ENCODE measurements at places on chromosomes 6 and 20. TPM values are rescaled to one million over a fixed set of nuclear protein-coding genes. Genes with fewer than 3 reads are reported as not detected.

The SLC12A5 gene
- total RNA-seq = 0.30 TPM

The PRSS16 gene
- total RNA-seq = 0.18 TPM

The POPDC3 gene
- 13.7 TPM for total RNA-seq

The CSTF1 gene
- total RNA-seq = 32.9 TPM

The ANKEF1 gene
- total RNA-seq = 3.5 TPM

The RAET1L gene
- not detected for total RNA-seq

The CCN6 gene
- total RNA-seq = not detected

The HSPA1L gene
- total RNA-seq = 1.2 TPM

The RHAG gene
- total RNA-seq = not detected

The C20orf141 gene
- total RNA-seq = not detected

The DCBLD1 gene
- total RNA-seq = 85.2 TPM

The PROKR2 gene
- not detected for total RNA-seq

The EPHA7 gene
- total RNA-seq = under 0.01 TPM

The RALY gene
- 29.4 TPM for total RNA-seq

The MAPK13 gene
- total RNA-seq = 16.4 TPM

The MUC22 gene
- total RNA-seq = not detected

The SPATS1 gene
- not detected for total RNA-seq

The GTSF1L gene
- total RNA-seq = not detected

The TSPO2 gene
- not detected for total RNA-seq

The CGAS gene
- total RNA-seq = 5.6 TPM

The PTCHD4 gene
- total RNA-seq = 5.9 TPM

The DEFB113 gene
- not detected for total RNA-seq

The KCNQ2 gene
- not detected for total RNA-seq

The SLC25A27 gene
- 2.4 TPM for total RNA-seq

The MPIG6B gene
- not detected for total RNA-seq

The DLL1 gene
- total RNA-seq = under 0.01 TPM

The NHLRC1 gene
- 2.1 TPM for total RNA-seq

The UBE2V1 gene
- total RNA-seq = 35.6 TPM

The FOXS1 gene
- total RNA-seq = 1.1 TPM

The LPA gene
- total RNA-seq = not detected

The EGFL8 gene
- total RNA-seq = 1.4 TPM

The TRAM2 gene
- total RNA-seq = 81.1 TPM

The EEF1A2 gene
- total RNA-seq = 3.9 TPM

The FAM162B gene
- total RNA-seq = not detected

The SLC35D3 gene
- total RNA-seq = not detected

The PPP1R3G gene
- 1.5 TPM for total RNA-seq

The CDS2 gene
- 30.3 TPM for total RNA-seq

The EYA2 gene
- not detected for total RNA-seq

Measured in smooth muscle cell of the umbilical artery (primary cell).